Activated CD8-positive, alpha-beta memory T cell treated with anti-CD3 and anti-CD28 coated beads for 1 hour (primary cell): ENCODE measurements at places on chromosomes 11 and 22.

DNA sequence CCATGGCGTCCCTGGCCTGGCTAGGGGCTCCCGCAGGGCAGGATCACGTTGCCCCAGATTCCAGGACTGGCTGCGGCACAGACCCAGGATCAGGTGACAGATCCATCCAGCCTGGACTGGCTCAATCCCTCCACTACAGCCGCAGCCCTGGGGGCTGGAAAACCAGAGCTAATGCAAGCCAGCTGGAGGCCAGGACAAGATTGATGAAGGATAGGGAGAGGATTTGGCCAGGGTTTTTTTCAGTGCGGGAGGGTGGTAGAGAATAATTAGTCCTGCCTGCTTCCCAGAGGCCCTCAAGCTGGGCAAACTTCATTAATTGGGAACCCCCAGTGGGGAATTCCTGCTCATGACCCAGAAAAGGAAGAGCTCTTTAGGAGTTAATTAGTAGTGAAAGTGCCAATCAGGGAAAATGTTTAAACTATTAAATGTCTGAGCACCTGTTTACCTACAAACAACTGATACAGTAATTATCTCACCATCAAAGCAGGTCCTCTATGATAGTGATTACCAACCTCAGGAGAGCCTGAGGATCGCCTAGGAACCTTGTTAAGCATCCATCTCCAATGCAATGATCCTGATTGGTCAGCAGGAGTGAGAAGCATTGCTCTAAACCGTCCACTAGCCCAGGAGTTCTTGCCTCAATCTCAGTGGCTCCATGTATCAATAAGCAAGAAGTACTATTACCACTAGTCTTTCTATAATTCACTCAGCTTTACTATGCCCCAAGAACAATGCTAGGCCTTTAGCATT, 33.0 kb upstream of the MYOD1 start:
- DNase-seq: no peak

- no peak for DNase-seq
These were observed 8.6 kb upstream of the IGLL5 start for GRCh38 chr22:22878801-22879674.

DNA sequence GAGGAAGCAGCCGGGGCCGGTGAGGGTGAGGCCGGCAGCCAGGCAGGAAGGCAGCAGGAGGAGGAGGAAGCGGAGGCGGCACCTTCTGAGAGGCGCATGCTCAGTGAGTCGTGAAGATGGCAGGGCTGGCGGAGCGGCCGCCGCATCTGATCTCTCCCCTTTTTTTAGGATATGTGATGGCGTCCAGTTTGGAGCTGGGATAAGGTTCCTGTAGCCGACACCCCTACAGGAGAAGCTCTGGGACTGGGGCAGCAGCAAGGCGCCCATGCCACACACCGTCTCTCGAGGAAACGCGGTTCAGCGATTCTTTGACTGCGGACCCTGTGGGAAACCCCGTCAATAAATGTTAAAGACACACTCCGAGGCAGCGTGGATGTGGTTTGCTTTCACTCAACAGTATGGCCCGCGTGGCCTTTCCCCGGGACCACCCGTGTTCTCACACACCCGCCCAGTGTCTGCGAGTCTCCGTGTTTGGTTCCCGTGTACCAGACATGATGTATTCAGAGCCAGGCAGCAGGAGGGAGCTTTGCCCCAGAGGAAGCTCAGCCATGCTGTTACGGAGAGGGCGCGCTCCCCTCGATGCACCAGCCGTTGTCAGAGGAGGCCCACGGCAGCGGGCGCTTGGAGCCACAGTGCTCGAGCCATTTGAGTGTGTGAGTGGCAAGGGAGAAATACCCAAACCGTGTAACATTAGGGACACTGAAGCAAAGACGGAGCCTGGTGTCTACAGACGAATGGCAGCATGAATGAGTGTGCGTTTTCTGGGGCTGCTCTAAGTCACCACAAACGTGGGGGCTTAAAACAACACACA, 27.7 kb upstream of the PARVB start:
- DNase-seq: peak; percentile 41

DNA sequence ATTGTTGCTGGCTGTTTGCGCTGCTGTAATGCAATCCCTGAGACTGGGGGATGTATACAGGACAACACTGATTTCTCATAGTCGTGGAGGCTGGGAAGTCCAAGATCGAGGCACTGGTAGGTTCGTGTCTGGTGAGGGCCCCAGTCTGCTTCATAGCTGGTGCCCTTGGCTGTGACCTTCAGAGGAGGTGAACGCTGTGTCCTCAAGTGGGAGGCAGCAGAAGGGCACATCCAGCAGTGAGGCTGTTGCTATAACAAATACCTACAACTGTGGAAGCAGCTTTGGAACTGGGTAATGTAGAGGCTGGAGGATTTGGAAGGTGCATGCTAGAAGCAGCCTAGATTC, 21.3 kb downstream of the KRTAP5-5 start:
- DNase-seq: no peak

- DNase-seq: no peak
These were observed 34.1 kb downstream of the OTOG start for GRCh38 chr11:17581036-17581731.

- DNase-seq: peak; percentile 13
These were observed 17.6 kb downstream of the GDPD5 start for GRCh38 chr11:75508051-75508561.

DNA sequence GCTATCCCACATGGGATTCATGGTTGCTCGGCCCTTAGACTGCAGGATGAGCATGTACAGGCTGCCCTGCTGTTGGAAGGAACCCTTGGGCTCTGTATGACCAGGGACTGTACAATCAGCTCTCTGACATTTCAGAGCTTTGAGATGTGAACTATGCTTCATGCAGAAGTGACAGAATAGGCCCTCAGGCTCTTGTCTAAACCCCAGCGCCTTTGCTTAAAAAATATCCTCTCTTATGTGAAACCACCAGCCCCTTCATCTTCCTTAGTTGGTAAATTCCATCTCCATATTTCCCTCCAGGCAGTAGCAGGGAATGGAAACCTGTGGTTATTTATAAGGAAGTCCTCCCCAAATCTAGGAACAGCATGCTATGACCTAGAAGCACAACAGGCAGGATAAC, 78.9 kb upstream of the PLET1 start:
- DNase-seq: no peak

GRCh38 chr22:21915624-21916308, 36.9 kb downstream of the PPM1F start:
- DNase-seq: no peak

- no peak for DNase-seq
These were observed 29.5 kb downstream of the DKK3 start for GRCh38 chr11:11978792-11979487.

DNA sequence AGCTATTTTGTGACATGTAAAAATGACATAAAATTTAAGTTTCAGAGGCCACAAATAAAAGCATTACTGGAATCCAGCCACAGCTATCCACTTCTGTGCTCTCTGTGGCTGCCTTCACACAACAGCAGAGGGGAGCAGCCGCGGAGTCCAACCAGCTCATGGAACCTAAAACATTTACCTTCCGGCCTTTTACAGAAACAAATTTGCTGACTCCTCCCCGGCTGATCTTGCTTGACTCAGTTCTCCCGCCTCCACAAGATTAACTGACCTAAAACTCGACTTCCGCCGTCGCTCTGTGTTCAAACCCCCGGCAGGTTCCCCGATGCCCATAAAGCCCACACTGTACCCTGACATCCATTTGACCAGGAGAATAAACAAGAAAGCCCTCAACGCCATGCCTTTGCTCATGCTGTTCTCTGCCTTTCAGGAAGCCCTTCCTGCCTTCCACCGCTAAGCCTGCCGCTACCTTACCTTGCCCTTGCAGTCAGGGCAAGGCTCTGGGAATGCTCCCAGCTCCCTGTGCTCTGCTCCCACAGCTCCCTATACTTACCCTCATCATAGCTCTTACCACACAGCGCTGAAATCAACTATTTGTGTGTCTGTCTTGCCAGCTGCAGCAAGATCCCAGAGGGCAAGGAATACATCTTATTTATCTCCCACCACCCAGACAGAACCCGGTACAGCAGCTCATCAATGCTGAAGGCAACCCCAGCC, 35.4 kb downstream of the MICAL3 start:
- no peak for DNase-seq

- no peak for DNase-seq
These were observed 14.0 kb upstream of the SLC43A3 start for GRCh38 chr11:57440744-57441414.

- peak; percentile 13 for DNase-seq
These were observed 1.2 kb downstream of the C2CD2L start for GRCh38 chr11:119108146-119108856.

GRCh38 chr11:69511358-69512055, 30.0 kb downstream of the LINC01488 start:
- no peak for DNase-seq
